Common myeloid progenitor, CD34-positive (primary cell): ENCODE measurements at places on chromosomes 6 and 20.
A peak's percentile ranks its signal among the peaks of the same experiment; 100 is the strongest.

GRCh38 chr6:160069050-160069454 is 52.6 kb upstream of the SLC22A1 start:
- DNase-seq = peak; percentile 69

GRCh38 chr20:9071976-9072726 is 3.3 kb downstream of the PLCB4 start:
- no peak for DNase-seq

DNA sequence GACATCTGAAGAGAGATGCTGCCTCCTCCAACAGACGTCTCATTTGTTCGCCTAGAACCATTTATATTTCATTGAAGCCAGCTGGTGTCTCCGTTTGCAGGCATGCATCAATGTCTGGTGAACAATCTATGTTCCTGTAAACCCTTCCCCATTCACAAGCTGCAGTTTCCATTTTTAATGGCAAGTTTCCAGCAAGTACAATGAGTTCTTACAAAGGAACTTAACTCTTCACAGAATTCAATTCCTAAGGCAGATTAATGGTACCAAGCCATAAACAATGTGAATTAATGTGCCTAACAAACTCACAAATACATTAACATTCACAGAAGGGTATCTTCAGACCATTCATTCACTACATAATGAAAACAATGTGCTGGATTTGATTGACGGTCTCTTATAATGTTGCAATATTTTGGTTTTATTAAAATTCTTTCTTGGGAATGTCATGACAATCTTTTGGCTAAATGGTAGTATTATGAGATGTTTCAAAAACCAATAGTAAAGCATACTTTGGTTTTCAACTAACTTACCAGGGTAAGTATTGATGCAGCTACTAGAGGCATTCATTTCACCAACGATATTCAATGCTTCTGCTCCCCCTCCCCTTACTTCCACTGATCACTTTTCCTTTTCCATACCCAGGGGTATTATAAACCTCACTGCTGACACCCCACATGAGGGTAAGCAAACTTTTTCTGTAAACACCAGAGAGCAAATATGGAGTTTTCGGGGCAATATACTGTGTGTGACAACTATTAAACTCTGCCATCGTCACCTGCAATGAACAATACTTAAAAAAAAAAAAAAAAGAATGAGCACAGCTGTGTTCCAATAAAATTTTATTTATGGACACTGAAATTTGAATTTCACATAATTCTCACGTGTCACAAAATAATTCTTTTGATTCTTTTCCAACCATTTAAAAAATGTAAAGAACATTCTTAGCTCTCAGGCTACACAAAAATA is 4.2 kb downstream of the AKIRIN2 start:
- peak; percentile 70 for DNase-seq

DNA sequence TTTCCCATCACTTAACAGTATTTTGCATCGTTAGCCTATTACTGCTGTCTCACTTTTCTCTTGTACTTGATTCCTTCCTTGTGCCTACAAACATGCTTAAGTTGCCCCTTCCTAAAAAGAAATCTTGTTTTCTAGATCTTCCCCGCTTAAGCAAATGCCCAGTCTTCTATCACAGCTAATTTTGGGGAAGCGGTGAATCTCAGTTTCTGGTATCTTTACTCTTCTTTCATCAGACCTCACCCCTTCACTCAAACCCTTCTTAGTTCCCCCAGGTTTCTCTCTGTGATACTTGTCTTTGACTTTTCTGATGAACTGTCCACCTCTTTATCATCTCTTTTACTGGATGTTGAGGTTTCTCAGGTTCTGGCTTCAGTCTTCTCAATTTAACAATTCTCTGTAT is 14.2 kb downstream of the VAPB start:
- DNase-seq = no peak

GRCh38 chr6:54493138-54493537 is 184.9 kb downstream of the TINAG start:
- no peak for DNase-seq

DNA sequence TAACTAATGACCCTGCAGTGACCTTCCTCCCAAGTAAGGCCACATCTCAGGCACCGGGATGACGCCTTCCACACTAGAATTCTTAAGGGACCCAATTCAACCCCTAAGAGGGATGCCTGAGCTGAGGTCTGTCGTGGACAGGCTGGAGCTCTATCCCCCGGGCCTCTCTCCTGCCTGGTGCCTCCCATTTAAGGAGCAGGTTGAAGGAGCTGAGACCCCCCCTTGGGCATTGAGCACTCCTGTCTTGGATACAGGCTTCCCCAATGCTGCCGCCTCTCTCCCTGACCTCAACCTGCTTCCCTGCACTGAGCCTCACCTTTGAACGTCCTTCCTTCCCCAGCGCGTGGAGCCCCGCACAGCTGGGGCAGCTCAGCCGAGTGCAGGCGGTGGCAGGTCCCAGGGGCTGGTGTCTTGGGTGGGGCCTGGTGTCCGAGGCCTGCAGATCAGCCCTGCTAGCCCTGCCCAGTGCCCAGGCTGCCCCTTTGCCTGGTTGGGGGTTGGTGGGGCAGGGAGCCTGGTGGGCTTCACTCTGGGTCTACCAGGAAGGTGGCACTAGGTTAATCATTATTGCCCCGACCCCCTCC is 19.9 kb upstream of the BHLHE23 start:
- DNase-seq = no peak

DNA sequence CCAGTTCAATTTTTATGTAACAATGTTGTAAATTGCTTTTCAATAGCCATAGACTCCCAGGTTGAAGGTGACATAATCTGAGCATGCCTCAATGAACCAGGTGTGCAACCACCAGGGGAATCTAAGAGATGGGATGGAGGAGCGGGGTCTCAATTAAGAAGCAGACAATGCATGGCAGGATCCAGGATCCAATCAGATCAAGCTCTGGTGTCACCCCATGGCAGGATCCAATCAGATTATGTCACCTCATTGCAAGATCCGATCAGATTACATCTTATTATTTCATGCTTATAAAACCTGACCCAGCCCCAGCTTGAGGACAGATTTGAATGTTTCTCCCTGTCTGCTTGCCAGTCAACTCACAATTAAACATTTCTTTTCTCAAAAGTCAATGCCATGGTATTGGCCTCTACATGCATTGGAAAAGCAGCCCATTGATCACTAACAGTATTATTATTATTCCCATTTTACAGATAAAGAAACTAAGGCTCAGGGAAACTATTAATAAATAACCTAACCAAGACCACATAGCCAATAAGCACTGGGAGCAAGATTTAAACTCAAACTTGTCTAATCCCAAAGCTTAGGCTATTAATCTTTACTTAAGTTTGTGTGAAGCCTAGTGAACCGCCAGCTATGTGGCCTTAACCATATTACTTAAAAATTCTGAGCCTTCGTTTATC is 14.3 kb upstream of the SIRT5 start:
- no peak for DNase-seq

GRCh38 chr6:37381579-37381978 is 27.8 kb downstream of the RNF8 start:
- DNase-seq = peak; percentile 52

GRCh38 chr6:13827032-13827431 is 12.7 kb upstream of the MCUR1 start:
- no peak for DNase-seq

DNA sequence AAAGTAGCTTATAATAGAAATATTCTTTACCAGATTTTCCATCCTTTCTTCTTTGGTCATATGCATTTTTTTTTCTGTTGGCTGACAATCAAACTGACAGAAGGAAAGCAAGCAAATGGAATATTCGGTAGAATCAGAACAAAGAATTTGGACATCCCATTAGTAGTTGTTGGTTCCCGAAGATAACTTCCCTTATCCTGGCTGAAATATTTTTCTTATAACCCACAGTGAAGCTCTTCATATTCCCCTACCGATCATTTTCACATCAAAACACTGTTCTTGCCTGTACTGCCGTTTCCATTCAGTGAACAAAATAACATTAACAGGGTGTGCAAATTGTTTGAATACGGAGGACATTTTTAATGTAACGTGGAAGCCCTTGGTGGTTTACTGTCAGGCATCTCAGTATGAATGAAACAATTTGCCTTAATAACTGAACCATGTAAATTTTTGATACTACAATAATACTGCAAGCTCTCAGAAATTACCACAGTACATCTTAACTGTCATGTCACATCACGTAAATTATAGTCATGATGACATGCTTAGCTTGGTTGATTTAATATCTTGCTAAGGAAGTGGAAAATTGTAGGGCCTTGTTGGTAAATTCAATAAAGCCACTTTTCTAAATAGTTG is 311.5 kb downstream of the LAMA2 start:
- no peak for DNase-seq

GRCh38 chr6:49913636-49914375 is 47.5 kb upstream of the CRISP1 start:
- no peak for DNase-seq

DNA sequence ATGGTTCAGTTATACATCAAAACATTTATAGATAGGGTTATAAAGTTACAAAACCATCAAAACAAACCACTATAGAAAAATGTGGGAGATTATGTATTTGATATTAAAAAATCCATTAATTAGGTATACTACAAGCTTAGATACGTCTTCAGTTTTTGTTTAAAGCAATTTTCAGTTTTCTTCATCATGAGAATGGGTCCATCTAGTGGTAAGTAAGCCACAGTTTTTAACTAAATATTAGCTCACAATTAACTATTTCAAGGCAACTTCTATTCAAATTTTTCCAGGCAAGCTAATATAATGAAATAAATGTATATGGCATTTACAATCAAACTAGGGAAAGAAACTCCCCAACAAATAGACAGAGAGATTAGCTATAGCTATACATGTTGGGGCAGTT is 44.4 kb downstream of the RNGTT start:
- DNase-seq = no peak

- DNase-seq = no peak
Measured at GRCh38 chr20:63741354-63741675, 1.7 kb downstream of the SLC2A4RG start.

DNA sequence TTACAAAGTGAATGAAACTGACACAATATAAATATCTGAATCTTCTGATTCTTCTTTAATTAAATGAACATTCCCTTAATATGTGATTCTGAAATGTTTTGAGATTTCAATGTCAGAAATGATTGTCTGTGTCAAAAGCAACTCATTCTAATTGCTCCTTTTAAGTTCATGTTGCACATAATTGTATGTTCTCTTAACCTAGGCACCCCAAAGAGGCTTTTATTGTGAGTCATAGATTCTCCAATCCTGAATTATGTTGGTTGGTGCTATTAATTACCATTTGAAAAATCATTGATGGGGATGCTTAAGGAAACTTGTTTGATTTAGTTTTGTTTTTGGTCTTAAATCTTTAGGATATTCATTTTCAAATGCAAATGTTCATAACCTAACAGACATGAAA is 829.7 kb upstream of the CITED2 start:
- DNase-seq = no peak

DNA sequence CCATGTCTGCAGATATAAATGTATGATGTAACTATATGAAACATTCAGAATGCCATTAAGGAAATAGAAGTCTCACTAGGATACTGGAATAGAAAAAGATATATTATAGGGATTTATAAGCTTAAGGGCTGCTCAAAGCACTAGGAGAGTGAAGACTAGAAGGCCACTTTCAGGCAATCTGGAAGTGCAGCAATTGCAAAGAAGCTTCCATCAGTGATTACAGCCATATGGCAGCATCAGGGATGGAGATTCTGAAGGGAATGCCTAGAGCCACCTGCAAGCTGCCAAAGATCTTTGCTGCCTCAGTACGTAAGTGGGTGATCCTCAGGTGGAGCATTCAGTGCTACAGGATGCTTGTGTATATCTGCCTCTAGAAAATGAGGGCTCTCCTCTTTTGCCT is 796.2 kb upstream of the EPHA7 start:
- DNase-seq = no peak

GRCh38 chr6:29696147-29697125 is 15.5 kb upstream of the ZFP57 start:
- DNase-seq = peak; percentile 62

DNA sequence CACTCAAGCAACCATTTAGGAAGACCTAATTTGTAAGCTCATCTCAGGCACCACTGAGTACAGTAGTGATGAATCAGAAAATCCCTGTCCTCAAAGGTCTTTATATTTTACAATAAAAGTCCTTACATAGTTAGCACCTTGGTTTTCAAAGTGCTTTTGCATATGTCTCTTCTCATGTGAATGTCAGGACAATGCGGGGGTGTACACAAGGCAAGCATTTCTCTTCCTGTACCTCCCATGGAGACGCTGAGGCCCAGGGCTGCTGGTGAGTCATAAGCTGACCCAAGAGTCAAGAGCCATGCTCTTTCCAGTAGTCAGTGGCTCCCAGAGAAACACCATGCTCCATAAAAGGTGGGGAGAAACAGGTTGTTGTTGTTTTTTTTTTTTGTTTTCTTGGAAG is 174.0 kb downstream of the GJA10 start:
- DNase-seq = no peak

DNA sequence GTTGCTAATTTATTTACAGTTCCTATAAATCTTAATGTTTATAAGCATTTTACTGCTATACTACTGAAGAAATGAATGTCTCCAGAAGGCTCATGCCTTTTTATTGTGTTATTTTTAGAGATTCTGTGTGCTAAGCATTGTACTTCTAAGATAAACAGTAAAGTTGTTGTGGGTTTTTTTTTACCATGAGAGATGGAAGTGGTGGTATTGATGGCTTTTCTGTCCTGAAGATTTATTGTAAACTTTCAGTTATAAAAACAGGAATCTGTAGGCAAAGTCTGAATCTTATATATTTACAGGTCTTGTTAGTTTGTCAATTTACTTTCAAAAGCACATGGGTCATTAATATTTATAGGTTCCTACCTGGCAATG is 246.9 kb downstream of the TMEM242 start:
- peak; percentile 67 for DNase-seq

DNA sequence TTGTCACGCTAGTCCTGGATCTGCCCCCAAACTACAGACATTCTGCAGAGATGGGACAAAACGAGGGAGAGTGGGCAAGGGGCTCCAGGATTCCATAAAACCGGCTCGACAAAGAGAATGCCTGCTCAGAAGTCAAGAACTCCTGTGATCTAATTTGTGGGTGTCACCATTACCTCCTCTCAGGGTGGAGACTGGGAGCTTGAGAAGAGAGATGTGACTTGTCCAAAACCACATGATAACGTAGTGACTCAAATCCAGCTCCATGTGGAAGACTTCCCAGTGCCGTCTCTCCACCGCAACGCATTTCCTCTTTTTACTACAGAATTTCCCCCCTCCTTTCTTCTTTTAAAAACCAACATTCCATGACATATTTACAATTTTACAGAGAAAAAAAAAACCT is 44.3 kb downstream of the TRERF1 start:
- DNase-seq = peak; percentile 40

GRCh38 chr6:38937839-38938613 is 110.6 kb upstream of the GLP1R start:
- no peak for DNase-seq
